ENCODE measurements at places on chromosomes 6 and 20. TPM values are rescaled to one million over a fixed set of nuclear protein-coding genes. Genes with fewer than 3 reads are reported as not detected.

SKIC2 gene
- total RNA-seq: 107 TPM

GABRR1 gene
- not detected for total RNA-seq

OR2H1 gene
- total RNA-seq: not detected

HLA-DQB1 gene
- total RNA-seq: 30.6 TPM

FNDC11 gene
- total RNA-seq: 0.52 TPM

BLCAP gene
- total RNA-seq: 60.1 TPM

TUBB gene
- total RNA-seq: 61.3 TPM

RAET1E gene
- total RNA-seq: not detected

RWDD2A gene
- 2.1 TPM for total RNA-seq

RIMS1 gene
- total RNA-seq: not detected

ELOVL4 gene
- total RNA-seq: 2.0 TPM

F13A1 gene
- not detected for total RNA-seq

- no peak for DNase-seq
Observed at GRCh38 chr20:32924781-32925180, 66.1 kb downstream of the EFCAB8 start.

GRCh38 chr20:30892541-30893345, 364.7 kb upstream of the DEFB115 start:
- no peak for DNase-seq

DNA sequence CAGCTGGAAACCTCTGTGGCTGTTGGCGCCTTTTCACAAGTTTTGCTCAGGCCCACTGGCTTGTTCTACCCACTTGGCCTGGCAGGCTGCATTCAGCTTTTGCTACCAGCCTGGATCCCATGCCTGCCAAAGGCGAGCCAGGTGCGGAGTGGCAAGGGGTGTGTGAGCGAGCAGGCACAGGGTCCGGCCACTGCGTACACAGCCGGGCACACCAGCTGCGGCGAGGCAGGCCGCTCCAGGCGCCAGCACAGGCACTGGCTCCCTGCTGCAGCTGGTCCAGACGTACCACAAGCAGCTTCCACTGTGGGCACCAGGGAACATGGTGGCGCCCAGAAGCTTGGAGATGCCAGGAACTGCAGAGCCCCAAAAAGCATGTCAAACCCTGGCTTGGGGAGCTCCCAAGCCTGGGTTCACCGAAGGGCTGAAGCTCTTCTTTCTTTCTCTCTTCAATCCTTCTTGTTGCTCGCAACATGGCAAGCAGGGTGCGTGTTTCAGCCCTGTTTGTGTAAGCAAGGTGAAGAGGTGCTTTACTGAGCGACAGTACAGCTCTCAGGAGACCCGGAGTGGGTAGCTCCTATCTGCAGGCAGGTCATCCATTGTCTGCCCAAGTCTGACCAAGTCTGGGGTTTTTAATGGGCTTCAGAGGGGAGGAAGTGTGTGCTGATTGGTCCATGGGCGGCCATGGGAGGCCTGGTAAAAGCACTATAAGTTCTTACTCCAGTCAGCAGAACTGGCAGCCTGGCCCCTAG, 32.6 kb upstream of the GRM4 start:
- DNase-seq: no peak

DNA sequence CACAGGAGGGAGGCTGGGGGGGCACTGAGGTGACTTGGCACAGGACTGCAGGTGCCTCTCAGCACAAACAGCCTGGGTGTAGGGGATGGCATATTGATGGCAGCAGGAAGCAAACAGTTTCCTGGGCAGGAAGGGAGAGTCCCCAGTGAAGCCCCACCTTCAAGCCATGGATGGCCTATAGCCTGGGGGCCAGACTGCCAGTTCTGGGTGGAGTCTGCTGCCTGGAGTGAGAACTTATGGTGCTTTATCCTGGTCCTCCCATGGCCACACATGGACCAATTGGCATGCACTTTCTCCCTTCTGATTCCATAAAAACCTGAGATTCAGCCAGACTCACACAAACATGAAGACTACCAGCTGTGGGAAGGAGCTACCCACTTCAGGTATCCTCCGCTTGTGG, 115.2 kb upstream of the NRN1 start:
- no peak for DNase-seq

DNA sequence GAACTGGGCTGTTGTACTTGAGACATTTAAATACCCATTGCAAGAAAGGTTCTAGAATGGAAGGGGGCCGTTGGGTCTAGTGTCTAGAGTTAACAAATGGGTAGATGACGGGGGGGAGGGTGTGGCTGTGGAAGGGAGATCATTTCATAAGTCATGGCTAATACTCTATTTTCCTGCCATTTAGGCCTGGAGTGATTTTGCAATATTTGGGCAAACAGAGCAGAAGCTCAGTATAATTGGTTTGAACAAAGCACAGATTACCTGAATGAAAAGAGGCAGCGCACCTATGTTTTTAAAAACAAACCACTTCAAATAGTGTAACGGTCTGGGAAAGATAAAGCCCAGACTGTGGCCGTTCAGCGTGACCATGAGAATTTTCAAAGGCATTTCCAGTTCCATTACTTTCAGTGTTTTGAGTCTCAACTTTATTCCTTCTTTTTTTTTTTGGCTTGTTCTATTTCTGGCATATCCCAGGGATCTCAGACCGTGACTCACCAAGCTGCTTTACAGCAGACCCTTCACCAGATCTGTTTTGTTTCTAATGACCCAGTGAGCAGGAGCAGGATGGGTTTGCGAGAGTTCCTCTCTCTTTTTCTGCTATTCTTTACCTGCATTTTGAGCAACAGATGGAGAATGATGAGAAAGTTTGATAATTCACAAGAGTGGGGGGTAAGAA, 73.7 kb downstream of the LYRM2 start:
- DNase-seq: no peak

- no peak for DNase-seq
Observed at GRCh38 chr6:1039191-1039590, 272.7 kb upstream of the FOXQ1 start.

DNA sequence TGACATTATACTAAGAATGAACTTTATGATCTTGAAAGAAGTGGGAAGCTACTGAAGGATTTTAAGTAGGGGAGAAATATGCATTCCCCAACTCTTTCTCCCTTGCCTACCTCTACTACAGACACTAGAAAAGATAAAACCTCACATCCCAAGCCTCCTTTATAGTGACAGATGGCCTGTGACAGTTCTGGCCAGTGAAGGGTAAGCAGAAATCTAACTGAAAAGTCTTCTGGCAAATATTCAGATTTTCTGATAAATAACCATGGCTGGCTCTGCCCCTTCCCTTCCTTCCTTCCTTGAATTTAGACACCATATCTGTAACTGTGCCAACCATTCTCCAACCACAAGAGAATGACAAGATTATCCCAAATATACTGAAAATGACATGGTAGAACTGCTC, 10.2 kb upstream of the BEND6 start:
- no peak for DNase-seq

DNA sequence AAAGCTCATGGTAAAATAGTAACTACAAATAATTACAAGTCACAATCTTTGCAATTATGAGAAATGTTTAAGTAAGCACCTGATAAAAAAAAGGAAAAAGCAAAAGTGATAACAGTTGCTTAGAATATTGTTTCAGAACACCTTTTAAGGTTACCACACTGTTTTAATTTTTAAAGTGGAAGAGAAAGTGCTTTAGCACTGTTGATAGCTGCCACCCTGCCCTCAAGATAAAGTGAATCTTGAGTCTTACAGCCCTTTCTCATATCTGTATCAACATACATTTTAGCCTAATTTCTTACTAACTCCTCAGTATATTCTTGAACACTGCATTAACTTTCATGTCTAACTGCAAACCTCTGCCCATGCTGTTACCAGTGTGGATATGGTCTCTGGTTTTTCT, 127.3 kb upstream of the THEMIS start:
- no peak for DNase-seq

- DNase-seq: no peak
Observed at GRCh38 chr6:100630536-100630935, 165.8 kb upstream of the SIM1 start.

DNA sequence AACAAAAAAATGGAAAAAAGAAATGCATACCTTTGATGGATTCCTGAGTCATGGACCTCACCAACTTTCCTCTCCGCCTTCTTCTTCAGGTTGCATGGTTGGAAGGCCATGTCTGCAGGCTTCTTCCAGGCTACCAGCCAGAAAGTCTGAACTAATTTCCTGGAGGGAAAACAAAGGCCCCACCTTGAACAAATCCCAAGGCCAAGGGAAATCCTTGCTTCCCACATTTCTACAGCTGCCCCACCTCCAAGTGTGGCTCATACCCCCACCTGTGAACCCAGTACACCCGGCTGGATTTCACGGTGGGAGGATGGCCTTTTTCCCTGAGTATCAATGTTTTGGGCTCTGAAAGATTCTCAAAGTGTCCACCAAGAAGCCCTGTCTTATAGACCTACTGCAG, 22.4 kb downstream of the IL17A start:
- DNase-seq: no peak

GRCh38 chr6:92810913-92811312, 608.4 kb downstream of the EPHA7 start:
- no peak for DNase-seq

GRCh38 chr6:40371621-40372020, 215.5 kb downstream of the LRFN2 start:
- DNase-seq: no peak

- DNase-seq: no peak
Observed at GRCh38 chr20:3732327-3733118, at the start of gene HSPA12B. Gene HSPA12B (plus strand): TSS chr20:3732685. CDS start chr20:3738675, 5,990 bp downstream.

DNA sequence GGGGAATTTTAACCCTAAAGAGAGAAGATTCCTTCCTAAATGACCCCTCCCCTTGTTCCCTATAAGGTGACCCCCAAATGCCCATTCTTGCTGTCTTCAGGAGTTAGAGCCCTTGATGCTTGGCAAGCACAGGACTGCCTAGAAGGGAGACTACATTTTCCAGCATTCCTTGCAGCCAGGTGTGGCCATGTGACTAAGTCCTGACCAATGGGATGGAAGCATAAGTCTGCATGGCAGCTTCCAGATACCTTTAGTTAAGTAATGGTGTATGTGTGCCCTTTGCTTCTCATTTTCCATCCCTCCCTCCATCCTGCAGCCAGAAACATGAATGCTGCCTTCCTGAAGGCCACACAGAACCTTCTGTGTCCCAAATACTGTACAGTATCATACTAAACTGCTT, 5.5 kb downstream of the BFSP1 start:
- no peak for DNase-seq

DNA sequence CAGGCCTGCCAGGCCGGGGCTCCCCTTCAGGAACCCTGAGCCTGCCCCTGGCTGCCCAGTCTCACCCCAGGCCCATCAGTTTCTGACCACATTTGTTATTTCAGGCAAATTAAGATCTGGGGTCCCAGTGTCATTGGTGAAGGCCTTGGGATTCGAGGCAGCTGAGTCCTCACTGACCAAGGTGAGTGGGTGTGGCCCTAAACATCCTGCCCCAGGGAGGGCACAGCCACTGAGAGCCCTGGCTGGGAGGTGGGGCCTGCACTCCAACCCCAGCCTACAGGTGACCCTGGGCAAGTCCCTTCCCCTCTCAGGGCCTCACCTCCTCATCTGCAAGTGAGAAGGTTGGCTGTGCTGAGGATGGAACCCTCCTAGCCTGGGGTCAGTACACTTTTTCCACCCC, 23.8 kb downstream of the BPIFB1 start:
- DNase-seq: no peak

DNA sequence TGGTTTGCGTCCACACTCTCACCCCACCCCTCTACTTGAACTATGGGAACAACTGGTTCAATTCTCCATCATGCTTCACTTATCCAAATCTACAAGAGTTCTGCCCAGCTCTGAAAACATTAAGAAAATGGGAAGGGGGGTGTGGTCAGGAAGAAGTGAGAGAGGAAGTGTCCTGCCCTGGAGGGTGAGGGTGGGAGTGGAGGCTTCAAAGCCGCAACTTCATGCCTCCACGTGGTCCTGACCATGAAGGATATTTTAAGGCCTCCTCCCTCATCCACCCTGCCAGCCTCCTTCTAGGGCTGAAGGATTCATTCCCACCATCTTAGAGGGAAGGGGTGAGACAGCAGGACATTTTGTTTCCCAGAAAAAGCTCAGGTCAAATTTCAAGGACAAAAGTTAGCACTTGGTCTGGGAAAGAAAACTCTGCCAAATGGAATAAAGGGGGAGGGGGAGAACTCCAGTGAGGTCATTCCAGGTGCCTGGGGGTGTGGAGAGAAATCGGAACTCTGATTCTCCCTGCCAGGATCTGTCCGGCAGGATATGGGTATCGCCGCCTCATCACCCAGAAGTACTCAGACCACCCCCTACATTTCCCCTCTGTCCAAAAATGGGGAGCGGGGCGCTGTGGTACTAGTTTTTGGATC, 4.9 kb downstream of the RIMS4 start:
- no peak for DNase-seq

- DNase-seq: no peak
Observed at GRCh38 chr20:57655809-57656155, 35.6 kb upstream of the ZBP1 start.

- no peak for DNase-seq
Observed at GRCh38 chr6:31631681-31632278, 11.3 kb downstream of the PRRC2A start.

DNA sequence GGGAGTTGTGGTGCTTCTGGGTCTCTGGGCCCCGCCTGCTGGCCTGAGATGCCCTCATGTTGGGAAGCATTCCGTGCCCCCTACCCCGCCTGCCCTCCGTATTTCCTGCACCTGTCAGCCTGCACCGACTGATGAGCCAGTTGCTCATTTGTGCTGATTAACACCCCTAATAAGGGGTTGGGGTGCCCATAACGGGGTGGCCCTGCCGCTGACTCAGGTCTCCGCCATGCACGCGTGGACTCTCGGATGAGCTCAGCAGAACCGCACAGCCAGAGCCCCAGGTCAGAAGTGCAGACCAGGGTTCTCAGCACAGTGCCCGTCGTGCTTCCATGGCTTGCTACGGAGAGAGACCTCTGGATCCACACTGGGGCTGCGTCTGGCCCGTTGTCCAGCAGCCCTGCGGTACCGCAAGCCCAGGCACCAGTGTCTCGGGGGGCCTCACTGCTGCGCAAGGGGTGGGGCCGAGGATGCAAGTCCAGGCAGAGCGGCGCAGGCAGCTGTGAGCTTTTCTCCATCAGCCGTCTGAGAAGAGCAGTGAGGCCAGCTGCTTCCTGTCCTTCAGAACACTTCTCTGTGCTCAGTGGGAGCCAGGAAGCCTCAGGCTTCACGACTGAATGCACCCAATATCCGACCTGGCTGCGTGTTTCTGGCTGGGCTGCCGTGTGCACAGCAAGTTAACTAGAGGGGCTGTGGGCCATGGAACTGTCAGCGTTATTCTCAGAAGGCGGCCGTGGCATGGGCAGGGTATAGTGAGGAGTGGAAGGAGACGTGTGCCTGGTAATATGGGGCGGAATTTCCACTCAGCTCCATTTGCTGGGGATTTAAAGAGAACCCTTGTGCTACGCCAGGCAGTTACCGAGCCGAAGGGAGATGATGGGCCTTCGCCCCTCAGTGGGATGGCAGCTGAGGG, 18.6 kb downstream of the MTG2 start:
- DNase-seq: no peak

DNA sequence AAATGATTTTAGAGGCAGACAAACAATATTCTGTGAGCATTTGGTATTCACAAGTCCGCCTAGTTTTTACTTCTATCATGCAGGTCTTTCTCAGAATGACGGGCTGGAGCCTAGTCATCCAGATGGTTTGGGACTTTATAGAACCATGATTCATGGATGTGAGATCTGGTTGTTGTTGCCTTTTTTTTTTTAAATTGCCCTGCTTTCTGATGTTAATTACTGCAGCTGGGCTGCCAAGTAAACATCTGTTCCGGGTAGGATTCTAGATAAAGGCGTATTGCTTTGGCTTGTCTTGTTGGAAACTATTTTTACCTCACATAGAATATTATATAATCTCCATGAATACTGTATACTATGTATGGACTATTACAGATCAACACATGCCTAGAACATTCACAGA, 58.1 kb downstream of the RNF217 start:
- DNase-seq: no peak

- no peak for DNase-seq
Observed at GRCh38 chr20:8116067-8116811, 15.8 kb upstream of the PLCB1 start.
